Type B pancreatic cell (in vitro differentiated cells): ENCODE measurements at places on chromosomes 16 and 17. TPM values are rescaled to one million over a fixed set of nuclear protein-coding genes. Genes with fewer than 3 reads are reported as not detected.

Gene DNAH17
- 0.07 and 0.33 TPM in 2 replicates for total RNA-seq

GRCh38 chr17:357644-358043, 5.0 kb upstream of the RPH3AL start:
- DNase-seq = no peak

- DNase-seq = no peak
Observed at GRCh38 chr17:32822996-32823395, 53.9 kb downstream of the MYO1D start.

GRCh38 chr17:12659500-12659899, 6.2 kb upstream of the MYOCD start:
- DNase-seq = no peak

GRCh38 chr17:38903404-38903803, 22.0 kb upstream of the LASP1NB start:
- no peak for DNase-seq

Gene C17orf50
- total RNA-seq = not detected in 2 replicates

Gene TRIM37
- total RNA-seq = 16.4 and 25.1 TPM in 2 replicates
